ENCODE measurements at places on chromosomes 7 and 10. TPM values are rescaled to one million over a fixed set of nuclear protein-coding genes. Genes with fewer than 3 reads are reported as not detected.

DNA sequence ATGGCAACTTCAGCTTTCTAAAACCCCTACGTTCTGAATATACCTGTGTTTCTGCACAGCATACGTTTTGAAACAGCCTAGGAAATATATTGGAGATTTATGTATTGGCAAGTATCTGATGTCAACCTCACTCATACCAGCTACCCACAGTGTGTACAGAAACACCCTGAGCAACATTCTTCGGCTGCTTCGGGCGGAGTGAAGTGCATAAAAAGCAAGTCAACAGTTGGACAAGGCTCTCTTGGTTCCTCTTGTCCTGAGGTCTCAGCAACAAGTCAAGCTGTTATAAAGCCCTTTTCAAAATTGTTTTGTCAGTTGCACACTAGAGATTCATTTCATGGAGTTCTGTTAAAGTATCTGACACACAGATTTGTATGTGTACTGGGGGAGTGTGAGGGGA, 40.0 kb upstream of the PAPSS2 start:
- no peak for DNase-seq

DNA sequence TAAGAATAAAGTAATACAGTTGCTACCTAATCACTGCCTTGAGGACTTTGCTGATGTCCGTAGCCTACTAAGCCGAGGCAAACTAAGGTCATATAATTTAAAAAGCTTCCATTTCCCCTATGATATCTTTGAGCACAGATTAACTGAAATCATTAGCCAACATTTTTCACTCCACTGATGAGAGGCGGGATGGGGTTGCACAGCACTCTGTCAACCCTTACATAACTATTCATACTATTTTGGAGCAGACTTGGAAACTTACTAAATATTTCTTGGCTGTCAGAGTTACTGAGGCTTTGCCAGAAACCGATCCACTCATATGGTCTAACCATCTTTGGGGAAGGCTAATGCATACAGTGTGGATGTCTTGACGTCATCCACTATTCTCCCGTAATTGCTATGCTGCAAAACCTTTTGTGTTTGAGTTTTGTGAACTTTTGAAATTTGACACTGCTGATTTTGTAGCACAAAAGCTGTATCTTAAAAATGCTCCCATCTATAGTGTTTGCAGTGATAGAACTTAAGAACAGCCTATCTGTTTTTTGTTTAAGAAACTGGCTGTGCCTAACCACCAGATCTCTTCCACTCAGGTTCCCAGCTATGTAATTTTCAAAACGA, 248.7 kb downstream of the TSPAN12 start:
- DNase-seq: no peak

The MMRN2 gene
- total RNA-seq: not detected

The CPXM2 gene
- not detected for total RNA-seq

- no peak for DNase-seq
Measured at GRCh38 chr7:92205987-92206386, 27.0 kb upstream of the LRRD1 start.

The CYP3A4 gene
- not detected for total RNA-seq
